GM03348 (cell line): ENCODE measurements at places on chromosomes 12 and 14.

DNA sequence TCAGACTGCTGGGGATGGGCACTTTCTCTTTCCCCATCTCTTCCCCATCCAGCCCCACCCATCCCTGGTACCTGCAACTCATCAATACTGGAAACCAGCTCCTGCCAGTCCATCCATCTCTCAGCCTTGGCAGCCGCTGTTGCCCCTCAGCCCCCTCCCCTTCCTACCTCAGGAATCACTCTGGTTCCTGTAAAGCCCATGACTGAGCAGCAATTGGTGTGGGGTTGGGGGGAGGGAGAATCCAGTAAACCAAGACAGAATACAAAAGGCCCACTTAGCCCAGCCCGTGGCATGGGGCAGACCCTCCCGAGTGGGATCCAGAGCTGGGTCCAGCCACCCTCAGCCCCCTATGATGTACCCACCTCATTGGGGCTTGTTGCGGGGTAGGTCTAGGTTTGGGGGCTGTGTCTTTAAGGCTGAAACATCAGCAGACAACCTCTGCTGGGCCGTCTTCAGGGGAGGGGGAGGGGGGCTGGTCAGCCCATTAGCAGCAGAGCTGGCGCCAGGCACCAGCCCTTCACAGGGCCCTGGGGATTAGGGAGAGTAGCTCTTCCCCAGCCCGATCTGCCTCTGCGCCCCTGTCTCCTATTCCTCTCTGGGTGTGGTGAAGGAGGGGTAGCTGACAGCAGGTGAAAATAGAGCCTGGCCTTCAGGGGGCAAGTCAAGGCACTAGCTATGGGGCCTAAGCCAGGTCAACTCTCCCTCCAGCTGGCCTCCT is 702 bp upstream of the PRPH start:
- no peak for DNase-seq

GRCh38 chr12:88571543-88571942 is 8.7 kb downstream of the KITLG start:
- peak; percentile 20 for DNase-seq

- DNase-seq: peak; percentile 52
Observed at GRCh38 chr12:121279071-121279375, 17.5 kb downstream of the CAMKK2 start.

DNA sequence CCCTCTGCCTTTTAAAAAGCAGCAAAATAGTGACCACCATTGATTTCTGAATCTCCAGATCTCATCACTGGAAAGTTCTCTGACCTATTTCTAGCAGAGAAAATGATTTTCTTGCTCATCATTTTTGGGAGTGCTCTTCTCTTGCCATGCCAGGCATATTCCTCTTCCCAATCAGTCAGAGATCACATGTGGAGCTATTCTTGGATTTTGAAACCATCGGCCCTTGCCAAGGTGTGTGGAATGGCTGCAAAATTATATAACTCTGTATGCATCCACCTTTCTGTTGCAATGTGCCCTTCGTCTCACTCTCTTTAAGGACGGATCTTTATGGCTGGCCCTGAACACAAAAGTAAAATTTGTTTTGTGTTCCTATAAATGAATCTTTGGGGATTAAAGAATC is 25.5 kb upstream of the LDHB start:
- DNase-seq: no peak

DNA sequence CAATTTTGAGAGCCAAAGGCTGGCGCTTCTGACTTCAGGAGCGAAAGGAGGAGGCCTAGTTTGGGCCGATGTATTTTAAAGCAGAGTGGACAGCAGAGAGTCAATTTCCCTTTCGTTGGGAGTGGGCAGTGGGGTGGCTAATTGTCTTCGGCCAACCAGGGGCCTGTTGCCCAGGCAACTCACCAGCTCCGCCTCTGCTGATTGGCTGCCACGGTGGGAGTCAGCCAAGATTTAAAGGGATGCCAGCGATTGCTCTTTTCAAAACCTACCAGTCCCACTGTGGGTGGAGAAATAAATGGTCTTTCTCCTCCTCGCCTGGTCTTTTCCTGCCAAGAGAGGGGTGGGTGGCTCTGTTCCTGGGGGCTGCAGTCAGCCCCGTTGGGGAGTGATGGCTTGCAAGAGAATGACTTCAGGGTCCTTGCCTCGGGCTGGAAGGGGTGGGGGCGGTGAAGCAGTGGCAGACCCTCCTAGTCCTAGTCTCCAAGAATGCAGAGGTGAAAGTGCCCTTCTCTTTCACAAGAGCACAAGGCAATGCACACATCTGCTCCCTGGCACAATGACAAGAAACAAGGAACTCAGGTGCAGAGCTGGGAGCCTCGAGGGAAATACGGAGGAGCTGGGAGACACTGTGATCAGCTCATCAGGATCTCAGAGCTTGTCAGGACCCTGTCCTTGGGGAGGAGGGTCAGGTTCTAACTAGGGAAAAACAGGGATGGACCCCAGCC is 37.7 kb downstream of the RASAL1 start:
- no peak for DNase-seq

DNA sequence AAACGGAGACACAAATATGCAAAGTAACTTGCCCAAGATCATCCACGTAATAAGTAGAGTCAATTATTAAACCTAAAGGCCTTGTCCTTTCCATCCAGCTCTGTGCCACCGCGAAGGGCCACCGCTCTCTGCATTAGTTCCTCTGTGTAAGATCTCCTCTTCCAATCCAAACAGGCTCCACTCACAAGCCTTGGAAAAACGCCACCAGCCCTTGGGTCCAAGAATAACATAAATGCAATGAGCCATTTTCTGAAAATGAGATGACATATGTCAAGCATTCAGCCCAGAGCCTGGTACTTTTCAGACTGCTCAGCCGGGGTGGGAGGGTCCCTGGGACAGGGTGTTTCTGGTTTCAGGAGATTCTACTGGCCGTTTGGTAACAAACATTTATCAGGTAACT is 30.0 kb downstream of the DGLUCY start:
- no peak for DNase-seq

DNA sequence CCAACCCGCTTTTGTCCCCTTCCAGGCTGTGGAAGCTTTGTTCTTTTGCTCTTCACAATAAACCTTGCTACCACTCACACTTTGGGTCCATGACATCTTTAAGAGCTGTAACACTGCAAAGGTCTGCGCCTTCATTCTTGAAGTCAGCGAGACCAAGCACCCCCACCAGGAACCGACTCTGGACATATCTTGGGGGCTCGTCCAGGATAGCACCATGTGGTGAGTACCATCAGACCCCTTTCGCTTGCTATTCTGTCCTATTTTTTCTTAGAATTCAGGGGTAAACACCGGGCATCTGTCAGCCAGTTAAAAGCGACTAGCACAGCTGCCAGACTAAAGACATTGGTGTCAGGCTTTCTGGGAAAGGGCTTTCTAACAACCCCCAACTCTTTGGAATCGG is 137.6 kb upstream of the PPFIA2 start:
- no peak for DNase-seq

DNA sequence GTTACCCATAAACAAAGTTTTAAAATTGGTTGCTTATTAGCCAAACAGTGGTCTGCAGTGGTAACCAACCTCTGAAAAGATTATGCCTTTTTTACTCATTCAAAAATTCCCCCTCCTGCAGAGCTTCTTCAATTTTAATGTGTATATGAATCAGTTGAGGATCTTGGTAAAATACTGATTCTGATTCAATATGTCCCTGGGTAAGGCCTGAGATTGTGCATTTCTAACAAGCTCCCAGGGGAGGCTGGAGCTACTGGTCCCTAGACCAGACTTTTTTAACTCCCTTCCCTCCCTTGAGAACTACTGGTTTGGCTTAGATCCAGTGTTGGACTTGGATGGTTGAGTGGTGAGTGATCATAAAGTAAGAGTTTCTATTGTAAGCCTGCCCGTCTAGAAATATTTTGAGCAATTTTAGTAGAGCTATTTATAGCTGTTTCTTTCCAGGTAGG is 90.2 kb downstream of the FUT8 start:
- peak; percentile 30 for DNase-seq

DNA sequence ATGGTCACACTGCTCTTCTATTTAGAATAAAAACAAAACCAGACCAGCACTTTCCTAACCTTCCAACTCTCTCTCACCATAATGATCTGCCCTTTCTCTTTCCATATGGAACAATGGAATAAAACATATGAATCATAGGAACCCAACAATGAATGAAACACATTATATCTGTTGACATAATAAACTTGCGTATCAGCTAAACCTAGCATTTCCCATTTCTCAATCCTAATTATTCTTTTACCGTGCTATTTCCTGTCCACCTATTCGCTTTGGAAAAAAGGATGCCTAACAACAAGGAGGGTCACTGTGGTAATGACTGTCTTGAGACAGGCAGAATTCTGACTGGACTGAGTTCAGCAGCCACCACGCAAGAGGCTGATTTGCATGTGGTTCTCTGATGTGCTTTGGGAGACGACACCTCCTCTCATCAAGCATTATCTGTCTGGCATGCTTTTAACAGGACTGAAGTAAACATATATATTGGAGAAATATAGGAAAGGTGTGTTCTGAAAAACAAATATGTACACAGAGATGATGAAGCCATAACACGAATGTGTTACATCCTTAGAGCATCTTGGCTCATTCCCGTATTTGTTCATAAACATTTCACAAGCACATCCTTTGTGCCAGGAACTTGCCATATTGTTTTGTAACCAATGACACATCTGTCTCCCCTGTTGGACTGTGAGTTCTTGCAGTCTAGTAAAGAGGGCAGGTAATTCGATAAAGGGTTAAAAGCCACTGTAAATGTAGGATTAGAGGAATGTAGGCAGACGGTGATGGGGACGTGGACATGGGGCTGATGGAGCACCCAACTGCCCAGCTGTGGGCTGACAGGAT is 87.7 kb downstream of the PTPRB start:
- no peak for DNase-seq

- no peak for DNase-seq
Observed at GRCh38 chr12:125148316-125148715, 83.1 kb downstream of the AACS start.

DNA sequence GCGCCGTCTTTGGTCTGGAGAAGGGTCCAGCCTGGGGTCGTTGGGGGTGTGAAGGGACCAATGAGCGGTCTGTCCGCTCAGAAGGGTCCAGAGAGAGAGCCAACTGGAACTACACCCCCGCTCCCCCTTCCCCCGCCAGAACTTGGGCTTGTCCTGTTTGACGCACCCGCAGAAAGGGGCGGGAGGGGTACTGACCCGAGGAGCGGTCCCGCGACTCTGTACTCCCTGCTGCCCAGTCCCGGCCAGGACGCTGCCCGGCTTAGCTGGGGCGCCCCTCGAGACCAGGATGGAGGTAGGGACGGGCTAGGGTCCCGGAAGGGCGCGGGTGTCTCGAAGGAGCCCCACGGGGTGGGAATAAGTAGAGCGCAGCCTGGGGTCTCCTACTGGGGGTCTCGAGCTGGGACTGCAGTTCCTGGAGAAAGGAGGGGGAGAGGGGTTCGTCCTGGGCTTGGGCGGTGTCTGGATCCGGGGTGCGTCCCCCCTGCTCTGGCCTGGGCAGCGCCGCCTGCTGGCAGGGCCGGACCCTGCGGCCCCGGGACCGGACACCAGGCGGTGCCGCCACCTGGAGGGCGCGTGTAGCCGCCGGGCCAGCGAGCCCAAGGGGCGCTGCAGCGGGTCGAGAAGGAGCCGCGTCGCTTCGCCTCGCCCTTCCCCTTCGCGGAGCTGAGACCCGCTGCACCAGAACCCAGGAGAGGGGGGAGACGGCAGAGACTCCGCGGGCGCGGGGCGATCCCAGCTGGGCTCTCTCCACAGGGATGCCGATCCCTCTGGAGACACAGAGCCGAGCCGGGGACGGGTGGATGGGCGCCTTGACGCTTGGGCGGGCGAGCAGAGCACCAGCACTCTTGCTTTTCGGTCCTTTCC is 3.8 kb upstream of the CACNB3 start:
- DNase-seq: peak; percentile 98

DNA sequence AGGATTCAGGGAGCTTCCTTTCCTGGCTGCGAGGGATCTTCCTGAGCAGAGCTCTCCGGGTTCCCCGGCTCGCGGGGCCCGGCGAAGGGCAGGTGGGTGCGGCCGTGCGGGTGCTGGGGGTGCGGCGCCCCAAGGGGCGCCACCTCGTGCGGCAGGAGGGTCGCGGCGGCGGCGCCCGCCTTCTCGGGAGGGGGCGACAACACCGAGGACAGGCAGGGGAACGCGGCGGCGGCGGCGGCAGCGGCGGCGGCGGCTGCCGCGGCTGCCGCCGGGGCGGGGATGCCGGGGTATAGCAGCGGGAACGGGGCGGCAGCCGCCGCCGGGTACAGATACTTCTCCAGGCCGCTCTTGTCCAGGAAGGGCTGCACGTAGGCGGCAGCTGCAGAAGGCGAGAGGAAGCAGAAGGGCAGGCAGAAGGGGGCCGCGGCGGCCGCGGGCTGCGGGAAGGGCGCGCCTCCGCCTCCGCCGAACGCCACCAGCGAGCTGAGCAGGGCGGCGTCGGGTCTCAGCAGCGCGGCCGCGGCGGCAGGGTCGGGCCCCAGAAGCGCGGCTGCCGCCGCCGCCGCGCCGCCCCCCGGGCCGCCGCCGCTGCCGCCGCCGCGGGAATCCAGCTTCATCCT is 2.7 kb downstream of the BHLHE41 start:
- DNase-seq: peak; percentile 60

- DNase-seq: no peak
Observed at GRCh38 chr12:62827042-62827441, 107.9 kb downstream of the PPM1H start.

DNA sequence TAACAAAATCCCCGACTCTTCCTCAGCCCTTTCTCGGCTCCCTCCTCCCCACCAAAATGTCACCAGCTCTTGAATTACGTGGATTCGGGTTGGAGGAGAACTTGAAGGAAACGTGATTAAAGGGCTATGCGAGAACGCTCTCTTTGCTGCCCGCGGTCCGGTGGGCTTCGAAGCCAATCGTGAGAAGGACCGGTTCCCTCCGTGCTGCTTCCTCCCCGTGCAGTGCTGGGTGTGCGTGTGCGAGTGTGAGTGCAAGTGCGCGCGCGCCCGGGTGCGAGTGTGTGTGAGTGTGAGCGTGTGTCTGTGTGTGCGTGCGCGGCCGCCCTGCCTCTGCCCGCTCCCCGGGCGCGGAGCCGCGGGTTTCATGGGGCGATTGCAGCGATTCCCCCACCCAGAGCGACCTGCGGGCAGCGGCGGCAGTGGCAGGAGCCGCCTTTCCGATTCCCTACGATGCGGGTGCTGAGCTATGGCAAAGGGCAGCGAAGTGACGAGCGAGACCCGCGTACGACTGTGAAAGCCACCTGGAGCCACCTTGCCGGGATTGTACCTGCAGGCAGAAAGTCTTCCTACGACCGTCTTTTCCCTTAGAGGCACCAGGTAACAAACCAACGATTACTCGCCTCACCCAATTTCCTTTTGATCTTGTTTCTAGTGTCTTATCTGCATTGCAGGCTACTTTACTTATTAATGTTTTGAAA is 1.4 kb downstream of the LRFN5 start:
- DNase-seq: peak; percentile 4

GRCh38 chr12:68352067-68352466 is 19.9 kb upstream of the MDM1 start:
- DNase-seq: no peak

DNA sequence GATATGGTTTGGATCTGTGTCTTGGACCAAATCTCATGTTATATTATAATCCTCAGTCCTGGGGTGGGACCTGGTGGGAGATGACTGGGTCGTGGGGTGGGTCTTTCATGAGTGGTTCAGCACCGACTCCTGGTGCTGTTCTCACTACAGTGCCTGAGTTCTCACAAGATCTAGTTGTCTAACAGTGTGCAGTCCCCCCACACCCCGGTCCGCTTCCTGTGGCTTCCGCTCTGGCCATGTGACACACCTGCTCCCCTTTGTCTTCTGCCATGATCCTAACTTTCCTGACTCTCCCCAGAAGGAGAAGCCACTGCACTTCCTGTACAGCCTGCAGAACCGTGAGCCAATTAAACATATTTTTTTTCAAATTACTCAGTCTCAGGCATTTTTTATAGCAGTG is 1262.2 kb downstream of the TMEM121 start:
- DNase-seq: no peak
